Stimulated activated CD4-positive, alpha-beta T cell treated with anti-CD3 and anti-CD28 coated beads, Interleukin-1b, Interleukin-23, amount 100 ng/mL, for 48 hours (primary cell): ENCODE measurements at places on chromosomes 4 and X.
A peak's percentile ranks its signal among the peaks of the same experiment; 100 is the strongest.

GRCh38 chrX:132090403-132091159 is 37.2 kb downstream of the FRMD7 start:
- DNase-seq = no peak

DNA sequence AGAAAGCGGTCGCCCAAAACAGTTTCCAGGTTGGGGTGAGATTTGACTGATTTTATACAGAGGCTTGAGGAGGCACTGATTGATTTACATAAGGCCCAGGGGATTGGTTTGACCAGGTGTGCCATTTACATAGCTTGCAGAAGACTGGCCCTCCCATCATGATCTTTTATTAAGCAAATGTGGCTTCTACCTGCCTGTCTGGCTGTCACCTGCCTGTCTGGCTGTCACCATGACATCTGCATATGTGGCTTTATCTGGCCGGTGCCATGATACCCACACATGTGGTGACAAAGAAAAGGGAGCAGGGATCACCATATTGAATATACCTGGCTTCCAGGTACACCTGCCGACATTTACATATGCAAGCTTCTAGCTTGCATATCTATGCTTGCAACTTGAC is 17.0 kb upstream of the CDS1 start:
- DNase-seq = no peak

- peak; percentile 53 for DNase-seq
These were observed 25.9 kb downstream of the TNIP3 start for GRCh38 chr4:121138039-121138825.

DNA sequence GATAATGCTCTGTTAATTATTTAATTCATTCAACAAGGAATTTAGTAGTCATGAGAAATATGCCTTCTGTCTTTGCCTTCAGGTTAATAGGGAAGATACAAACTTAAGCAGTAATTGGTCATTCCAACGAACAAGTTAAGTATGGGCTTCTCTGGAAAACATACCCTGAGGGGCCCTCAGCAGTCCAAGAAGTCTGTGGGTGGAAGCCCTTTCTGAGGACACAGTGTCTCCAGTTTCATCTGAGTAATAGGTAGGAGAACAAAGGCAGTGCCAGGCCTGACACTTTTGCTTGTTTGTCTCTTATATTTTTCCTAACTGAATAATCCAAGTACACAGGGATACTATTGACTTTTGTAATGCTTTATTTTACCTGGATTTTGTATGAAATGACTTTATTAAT is 262.5 kb downstream of the FBXW7 start:
- DNase-seq = no peak
